ENCODE measurements at places on chromosomes 4 and X. TPM values are rescaled to one million over a fixed set of nuclear protein-coding genes. Genes with fewer than 3 reads are reported as not detected.
A peak's percentile ranks its signal among the peaks of the same experiment; 100 is the strongest.

Gene TNMD
- not detected for total RNA-seq

Gene TLR2
- total RNA-seq = 1.5 TPM

Gene MAGEE2
- not detected for total RNA-seq

DNA sequence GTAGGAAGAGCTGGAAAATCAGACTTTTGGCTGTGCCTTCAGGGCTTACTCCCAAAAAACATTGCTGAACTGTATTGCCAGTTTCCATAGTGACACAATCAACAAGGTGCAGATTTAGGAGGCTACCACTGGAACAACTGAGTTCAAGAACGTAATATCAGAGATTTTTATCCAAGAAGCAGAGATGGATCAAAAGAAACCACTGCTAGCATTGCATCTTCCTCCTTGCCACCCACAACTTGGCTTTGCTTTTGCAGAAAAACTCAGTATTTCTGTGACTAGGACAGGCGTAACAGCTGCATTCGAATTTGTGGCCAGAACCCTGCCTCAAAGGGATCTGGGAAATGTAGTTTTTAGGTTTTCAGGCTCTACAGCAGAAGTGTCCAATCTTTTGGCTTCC, 27.8 kb upstream of the WDFY3 start:
- DNase-seq = no peak

DNA sequence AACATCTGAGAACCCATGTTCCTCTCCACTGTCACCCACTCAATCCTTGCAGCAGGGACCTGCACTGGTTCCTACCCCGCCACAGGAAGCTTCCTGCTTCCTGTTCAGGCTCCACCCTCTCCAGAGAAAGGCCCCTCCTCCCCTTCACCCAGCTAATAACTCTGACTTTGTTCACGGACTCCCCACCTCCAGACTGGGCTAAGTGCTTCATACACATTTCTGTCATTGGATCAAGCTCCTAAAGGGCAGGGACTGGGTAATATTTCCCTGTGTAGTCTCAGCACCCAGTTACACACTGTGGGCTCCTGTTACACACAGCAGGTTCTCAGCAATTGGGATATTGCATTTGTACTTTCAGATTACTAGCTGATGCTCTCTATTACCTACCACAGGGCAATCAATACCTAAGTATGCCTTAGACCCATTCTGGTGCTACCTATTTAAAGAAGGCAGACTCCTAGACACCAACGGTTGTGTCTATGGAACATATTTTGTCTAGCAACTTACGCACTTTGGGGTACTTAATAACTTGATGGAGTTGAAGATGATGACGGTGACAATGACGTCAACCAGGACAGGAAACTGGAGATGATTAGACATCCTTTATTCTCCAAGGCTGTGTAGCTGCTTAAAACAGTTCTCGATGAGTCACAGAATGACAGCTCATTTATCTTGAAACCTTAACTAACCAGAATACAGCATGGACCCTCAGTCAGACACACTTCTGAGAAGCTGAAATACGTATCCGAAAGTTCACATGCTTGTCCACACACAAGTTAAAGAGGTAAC, 58.1 kb downstream of the MAML3 start:
- peak; percentile 91 for DNase-seq

GRCh38 chr4:37821953-37822605, 4.4 kb upstream of the PGM2 start:
- DNase-seq = no peak

DNA sequence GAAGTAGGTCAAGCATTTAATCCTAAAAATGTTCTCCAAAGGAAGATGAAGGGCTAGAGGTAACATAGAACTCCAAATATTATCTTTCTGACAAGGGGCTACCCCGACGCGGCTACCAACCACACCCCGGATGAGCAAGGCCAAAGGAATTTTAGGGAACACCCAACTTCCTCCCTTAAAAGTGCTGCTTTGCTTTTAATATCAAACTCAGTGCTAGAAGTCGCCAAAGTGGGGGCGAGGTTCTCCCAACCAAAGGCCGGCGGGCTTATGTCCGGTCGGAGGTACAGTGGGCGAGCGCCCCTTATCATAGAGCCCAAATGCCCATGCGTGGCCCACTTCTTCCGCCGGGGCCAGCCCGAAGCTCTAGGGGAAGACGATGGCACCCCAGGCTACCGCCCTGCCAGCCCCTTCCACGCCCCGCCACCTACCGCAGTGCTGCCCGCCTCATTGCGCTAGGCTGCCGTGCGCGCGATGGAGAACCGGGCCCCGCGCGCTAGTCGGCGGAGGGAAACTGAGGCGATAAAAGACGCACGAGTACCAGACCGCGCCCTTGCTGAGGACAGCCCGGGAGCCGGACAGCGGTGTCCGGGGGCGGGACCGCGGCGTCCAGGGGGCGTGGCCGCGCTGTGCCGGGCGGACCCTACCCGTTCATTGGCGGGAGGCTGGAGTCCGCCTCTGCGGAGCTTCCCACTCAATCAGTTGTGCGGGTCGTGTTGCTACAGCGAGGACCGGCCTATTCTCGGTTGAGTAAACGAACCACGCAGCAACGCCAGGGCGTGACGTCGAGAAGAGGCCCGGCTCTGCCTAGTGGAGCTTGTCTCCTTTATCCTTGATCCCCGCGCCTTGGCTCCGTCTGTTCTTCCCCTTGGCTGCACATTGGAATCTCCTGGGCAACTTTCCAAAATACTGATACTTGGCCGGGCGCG, at the start of gene ACOT9:
TSS of gene ACOT9 (minus strand) at position 580 of the 926 bp plus-strand sequence. CDS start at position 448, 132 bp downstream.
- DNase-seq = peak; percentile 85

DNA sequence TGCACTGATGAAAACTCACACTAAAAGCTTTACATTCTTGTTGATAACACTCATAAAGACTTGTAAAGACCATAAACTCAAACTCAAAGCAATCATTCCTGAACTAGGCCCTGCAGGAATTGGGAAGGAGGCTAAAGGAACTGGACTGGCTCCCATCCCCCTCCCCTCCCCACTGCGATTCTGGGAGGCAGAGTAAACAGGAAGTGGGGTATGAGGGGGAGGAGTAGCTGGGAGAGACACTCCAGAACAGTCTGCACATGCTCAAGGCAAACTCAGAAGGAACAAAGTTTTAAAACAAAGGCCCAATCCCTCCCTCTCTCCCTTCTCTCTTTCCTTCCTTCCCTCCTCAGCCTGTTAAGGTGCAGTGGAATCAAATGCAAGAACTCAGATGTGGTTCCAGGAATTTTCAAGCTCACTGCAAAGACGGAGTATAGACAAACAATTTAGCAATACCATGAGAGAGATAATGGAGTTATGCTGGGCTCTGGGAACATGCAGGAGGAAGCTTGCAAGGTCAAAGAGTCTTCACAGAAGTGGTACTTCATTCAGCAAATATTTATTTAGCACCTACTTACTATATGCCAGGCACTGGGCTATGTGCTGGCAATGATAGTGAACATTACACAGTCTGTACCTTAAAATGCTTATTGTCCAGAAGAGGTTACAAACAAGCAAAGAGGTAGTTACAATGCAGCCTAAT, 15.9 kb downstream of the MID1IP1 start:
- DNase-seq = no peak

DNA sequence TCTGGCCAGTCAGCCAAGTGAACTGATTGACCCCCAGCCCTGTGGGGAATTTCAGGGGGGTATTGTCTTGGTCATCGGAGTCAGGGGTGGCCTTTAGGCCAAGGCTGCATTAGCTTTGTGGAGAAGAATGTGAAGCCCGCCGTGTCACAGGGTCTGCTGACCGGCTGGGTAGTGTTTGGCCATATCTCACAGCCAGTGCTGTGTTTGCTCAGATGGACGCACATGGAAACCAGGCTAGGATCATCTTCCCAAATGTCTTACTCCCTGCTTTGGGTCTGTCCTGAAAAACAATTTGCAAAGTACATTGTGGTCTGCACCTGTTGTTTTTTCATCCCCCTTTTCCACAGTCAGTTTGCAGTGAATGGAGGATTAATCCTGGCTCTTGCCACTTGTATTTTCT, 13.0 kb downstream of the TMEM164 start:
- DNase-seq = no peak

DNA sequence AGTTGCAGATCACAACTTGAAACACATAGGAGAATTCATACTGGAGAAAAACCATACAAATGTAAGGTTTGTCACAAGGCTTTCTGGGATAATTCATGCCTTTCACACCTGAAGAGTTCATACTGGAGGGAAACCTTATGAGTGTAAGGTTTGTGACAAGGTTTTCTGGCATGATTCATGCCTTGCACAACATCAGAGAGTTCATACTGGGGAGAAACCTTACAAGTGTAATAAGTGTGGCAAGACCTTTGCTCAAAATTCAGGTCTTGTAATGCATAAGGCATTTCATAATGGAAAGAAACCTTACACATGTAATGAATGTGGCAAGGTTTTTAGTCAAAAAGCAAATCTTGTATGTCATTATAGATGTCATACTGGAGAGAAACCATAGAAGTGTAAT, 58.8 kb upstream of the ENPEP start:
- DNase-seq = no peak

DNA sequence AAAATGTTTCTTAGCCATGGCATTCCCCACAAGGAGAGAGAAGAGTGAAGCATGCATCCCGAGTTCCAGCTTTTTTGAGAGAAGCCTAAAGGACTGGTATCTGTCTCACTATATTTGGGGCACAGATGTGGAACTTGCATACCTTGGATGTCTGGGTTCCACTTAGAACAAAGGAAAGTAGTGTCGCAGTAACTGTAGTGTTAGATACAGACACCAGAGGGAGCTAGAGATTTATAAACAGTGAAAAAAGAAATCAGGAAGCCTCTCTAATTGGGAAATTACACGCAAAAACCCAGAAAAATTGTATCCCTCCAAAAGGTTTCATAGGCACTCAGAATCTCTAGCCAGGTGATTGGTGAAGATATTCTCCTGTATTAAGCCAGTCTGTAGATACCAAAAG, 34.4 kb downstream of the AGTR2 start:
- no peak for DNase-seq

DNA sequence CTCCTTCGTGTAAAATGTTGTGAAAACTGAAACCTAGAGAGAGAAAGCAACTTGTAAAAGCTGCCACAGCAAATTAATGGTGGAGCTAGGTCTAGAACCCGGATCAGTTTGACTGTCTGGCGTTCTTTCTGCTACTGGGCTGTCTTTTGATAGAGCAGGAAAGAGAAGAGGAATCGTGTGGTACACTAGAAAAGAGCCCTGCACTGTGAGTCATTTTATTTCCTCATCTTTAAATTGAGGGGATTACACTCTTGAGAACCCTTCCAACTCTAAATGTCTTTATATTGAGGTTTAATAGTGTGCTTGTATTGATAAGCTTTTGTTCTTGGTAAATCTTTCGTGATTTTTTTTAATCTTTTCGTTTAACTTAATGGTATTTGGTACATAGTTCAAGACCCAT, 4.3 kb downstream of the WDR44 start:
- DNase-seq = no peak

DNA sequence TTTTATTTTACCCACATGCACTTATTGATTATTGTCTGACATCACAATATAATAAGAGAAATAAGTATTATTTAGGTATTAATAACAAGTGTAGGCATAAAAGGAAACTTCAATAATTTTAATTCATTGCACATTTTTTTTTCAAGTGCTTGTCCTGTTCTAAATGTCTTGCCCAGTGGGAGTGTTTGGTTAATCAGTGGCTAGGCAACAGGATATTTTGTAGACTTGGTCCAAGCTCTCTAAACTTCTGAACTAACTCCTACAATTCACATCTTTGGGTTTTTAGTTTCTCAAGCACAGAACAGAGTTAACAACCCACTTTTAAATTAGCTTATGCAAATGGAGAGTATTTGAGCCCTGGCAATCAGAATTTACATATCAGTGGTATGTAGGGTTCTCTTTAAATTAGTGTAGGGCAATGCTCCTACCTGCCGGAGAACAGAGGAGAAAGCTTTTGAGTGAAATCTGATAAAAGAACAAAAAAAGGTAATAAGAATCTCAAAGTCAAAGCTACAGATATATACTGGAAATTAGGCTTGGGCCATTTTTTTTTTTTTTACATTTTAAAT, 353.5 kb downstream of the ADGRL3 start:
- DNase-seq = no peak

GRCh38 chr4:185344743-185345538, 50.8 kb downstream of the LRP2BP start:
- DNase-seq = no peak

DNA sequence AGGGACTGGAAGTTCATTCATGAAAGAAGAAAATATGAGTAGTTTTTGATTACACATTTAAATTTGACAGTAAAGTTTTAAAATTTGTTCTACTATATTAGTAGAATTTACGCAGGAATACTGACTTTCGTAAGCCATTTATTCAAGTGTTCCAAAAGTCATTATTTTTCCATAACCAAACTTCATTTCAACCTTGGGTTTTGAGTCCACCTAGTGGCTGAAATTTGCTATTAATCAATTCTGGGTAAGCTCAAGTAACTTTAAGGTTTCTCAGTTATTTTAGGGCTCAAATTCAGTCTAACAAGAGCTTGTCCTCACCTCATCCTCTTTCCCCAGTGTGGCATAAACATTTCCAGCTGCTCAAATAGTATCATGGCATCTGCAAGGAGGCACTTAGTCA, 175.4 kb downstream of the SH3BGRL start:
- no peak for DNase-seq

- no peak for DNase-seq
These were observed 122.9 kb downstream of the PPA2 start for GRCh38 chr4:105350859-105351490.

DNA sequence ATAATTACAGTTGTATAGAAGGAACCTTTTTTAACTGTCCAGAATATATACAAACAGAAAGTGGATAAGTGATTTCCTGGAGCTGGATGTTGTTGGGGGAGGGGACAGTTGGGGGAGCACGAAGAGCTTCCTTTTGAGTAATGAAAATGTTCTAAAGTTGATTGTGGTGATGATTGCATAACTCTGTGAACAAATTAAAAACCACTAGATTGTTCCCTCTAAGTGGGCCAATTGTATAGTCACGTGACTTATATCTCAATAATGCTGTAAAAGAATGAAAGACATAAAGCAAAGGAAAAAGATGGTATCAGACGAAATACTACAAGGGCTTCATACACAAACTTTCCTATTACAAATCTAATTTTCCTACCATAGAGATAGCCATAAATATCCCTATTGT, 2.7 kb downstream of the CT55 start:
- DNase-seq = no peak

GRCh38 chr4:2662598-2662997, 93.5 kb downstream of the TNIP2 start:
- DNase-seq = no peak

GRCh38 chrX:68433155-68433980, at the start of gene OPHN1:
Gene OPHN1, minus strand, starts transcription at chrX:68433495. Its CDS starts 475 bp downstream, at chrX:68433020.
- peak; percentile 10 for DNase-seq

DNA sequence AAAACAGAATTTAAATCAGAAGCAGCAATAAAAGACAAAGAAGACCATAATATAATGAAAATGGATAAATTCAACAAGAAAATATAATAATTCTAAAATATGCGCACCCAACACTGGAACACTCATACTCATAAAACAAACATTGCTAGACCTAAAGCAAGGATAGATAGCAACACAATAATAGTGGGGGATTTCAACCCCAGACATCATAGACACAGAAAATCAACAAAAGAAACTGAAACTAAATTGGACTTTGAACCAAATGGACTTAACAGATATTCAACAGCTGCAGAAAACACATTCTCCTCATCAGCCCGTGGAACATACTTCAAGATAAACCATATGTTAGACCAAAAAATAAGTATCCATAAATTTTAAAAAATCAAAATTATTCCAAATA, 1552.6 kb downstream of the C4orf33 start:
- no peak for DNase-seq

- no peak for DNase-seq
These were observed 295.6 kb downstream of the SH2D1A start for GRCh38 chrX:124641737-124642491.

GRCh38 chr4:113209153-113209552, 159.7 kb downstream of the ANK2 start:
- DNase-seq = no peak
